ENCODE measurements at places on chromosomes 1 and 21. TPM values are rescaled to one million over a fixed set of nuclear protein-coding genes. Genes with fewer than 3 reads are reported as not detected.

GRCh38 chr1:241637604-241638003 lies 2.6 kb downstream of the CHML start:
- no peak for DNase-seq

DNA sequence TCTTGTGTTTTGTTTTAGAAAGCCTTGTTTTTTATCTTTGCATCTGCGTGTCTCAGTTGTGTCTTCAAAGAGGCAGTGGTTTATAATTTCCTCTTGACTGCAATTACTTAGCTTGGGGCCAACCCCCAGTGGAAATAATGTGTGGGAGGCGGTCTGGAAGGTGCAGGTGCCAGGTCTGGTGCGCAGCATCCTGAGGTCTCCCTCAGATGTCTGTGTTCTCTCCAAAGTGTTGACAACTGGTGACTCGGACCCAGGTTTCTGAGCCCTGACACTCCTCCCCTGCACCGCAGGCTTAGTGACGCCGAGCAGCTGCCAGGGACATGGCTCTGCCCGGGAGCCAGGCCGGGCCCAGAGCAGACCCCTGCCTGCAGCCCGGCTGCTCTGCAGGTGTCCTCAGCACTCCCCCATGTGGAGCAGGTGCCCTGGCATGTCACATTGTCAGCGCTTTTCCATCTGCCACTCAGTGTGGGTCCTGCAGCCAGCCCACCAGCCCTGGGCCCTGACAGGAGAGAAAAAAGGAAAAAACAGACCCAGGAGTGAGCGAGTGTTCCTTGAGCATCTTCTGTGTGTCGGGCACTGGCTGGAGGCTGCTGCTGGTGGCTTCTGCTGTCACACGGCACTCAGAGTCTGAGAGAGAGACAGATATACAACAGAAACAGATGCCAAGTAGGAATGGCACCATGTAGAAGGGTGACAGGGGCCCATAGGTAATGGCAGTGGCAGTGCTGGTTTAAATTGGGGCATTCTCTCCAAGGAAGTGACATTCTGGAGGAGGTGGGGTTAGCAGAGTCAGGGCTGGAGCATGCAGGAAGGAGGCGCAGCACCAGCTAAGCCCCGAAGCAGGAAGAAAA lies 24.8 kb upstream of the SELENON start:
- DNase-seq: peak; percentile 79

- peak; percentile 48 for DNase-seq
Measured at GRCh38 chr1:204445860-204446412, 34.3 kb upstream of the PPP1R15B start.

GRCh38 chr1:44154049-44154448 lies 12.6 kb upstream of the KLF18 start:
- DNase-seq: no peak

DNA sequence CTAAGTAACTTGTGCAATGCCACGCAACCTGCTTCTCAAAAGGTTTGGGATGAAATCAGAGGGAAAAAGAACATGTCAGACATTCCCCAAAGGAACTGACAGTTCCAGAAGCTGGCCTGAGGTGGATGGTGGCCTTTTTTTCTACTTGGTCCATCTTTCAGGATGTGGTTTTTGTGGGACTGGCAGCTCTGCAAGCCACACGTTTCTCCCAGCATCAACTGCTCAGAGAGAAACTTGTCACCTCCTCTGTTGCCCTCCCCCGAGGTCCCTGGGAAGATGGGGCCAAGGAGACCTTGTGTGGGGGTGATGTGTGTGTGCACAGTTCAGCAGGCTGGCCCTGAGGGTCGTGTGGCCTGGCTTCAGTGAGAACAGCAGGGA lies 2.5 kb upstream of the DHRS3 start:
- DNase-seq: peak; percentile 41

DNA sequence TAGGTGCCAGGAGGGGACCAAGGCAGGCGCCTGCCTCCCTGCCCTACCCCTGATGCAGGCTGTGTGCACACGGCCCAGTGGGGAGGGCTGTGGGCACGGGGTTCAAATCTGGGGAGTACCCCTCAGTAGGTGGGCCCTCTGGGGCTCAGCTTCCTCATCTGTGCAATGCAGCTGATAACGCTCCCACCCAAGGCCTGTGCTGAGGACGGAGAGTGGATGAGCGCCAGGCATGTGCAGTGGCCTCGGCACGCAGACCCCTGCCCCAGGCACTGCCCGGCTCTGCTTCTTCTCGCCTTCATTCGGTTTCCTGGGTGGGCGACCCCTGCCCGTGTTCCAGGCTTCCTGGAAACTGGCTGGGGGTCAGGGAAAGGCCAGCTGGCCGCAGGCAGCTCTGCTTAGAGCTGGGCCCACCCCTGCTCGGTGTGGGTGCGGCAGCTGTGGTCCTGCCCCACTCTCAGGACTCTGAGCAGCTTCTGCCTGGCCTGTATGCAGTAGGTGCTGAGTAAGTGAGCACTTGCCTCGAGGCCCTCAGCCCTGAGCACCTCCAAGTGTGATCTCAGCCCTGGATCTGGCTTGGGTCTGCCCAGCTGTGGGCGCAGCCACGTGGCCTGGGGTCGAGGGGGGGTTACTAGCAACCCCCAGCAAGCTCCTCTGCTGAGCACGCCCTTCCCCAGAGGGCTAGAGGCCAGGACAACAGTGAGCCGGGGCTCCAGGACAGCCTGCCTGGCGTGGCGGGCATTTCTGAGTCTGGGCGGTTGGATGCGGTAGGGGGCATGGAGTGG lies 11.9 kb upstream of the TNFRSF14 start:
- DNase-seq: no peak

GRCh38 chr1:76955652-76956051 lies 88.4 kb downstream of the ST6GALNAC5 start:
- no peak for DNase-seq

DNA sequence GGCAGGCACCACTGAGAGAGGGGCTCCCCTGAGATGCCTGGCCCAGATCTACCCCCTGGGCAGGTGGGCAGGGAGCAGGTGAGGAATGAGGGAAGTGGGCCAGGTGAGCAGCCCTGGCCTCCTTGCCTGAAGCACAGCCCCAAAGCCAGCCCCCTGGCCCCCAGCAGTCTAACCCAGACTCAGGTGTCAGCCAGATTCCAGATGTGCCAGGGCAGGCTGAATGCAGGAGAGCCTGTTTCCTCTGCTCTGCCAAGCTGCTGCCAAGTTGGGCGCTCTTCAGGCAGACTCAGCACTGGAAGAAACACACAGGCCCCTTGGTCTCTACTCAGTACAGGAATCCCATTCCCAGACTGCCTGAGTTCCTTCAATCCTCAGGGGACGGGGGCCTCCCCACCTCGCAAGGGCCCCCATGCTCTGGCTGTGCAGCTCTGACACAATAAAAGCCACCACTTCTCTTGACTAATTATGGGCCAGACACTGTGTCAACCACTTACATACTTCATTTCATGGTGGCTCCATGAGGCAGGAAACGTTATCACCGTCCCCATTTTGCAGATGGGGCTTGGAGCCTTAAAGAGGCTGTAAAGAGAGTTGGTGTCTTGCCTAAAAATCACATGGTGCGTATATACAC lies 20.4 kb downstream of the ARHGEF19 start:
- DNase-seq: no peak

DNA sequence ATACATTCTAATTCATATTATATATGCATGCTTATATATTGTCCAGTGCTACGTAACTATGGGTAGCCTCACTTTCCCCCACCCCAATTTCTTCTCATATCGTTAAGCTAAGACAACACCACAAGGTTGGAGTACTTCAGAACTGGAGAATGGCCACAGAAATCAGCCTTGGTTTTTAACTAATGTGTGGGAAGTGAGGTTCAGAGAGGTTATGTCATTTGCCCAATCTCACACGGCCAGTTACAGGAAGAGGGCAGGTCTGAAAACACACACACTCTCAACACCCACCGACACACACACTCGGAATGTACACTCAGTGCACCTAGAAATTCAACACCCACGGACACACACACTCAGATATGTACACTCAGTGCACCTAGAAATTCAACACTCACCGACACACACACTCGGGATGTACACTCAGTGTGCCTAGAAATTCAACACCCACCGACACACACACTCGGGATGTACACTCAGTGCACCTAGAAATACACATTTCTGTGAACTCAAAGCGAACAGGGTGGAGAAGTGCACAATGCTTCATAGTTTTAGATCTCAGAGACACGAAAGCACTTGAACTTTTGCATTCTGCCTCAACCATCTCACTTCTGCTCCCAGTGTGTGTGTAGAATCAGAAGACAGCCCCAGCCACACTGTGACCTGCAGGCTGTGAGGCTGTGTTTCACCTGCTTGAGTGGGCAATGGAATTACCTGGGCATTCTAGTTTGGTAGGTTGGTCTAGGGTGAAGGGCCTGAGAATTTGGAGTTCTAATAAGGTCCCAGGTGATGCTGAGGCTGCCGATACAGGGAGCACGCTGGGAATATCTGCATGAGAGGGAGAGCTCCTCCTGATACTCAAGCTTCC lies 170.4 kb downstream of the CLIC6 start:
- DNase-seq: no peak

DNA sequence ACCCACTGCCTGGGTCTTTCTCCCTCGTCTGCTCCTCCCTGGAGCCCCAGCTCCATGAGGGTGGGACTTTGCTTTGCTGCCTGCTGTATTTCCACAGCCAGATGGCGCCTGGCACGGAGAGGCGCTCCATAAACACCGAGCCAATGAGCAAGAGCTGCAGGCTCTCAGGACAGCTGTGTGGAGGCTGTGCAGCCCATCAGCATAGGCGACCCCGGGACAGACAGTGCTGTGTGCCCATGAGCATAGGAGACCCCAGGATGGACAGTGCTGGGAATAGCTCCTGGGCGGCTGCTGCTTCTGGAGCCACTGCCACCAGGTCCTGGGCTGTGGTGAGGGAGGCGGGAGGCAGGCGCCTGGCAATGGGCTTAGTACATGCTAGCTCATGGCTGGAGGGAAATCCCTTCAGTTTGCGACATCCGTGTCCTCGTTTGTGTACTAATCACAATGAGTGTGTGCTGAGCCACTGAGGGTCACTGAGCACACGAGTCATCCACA lies 29.2 kb downstream of the CEP104 start:
- DNase-seq: no peak

DNA sequence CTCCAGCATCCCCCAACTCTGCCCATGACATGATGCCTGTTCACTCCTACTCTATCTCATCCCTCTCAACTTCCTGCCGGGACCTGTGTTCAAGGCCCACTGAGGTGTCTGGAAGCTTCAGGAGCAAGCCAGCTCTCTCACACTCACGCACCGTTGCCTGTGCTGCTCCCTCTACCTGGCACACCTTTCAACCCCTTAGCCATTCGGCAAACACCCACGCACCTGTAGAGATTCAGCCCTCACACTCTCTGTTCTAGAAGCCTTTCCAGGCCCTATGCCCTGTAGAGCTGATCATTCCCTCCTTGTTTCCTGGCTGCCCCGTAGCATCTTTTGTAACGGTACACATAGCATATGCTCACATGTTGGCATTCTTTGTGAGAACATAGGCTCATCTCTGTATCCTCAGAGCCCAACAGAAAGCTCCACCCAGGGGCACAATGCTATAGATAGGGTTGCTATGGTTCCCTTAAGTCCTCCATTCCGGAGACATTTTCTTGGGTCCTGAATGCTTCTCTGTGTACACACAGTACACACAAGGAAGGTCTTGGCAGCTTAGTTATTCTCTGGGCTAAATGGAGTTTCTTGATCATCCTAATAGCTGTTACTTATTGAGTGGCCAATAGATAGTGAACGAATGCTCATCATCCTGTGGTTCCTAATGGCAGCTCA lies 1.3 kb downstream of the C8B start:
- no peak for DNase-seq

- DNase-seq: no peak
Measured at GRCh38 chr1:205073511-205073910, 10.7 kb downstream of the TMEM81 start.

DNA sequence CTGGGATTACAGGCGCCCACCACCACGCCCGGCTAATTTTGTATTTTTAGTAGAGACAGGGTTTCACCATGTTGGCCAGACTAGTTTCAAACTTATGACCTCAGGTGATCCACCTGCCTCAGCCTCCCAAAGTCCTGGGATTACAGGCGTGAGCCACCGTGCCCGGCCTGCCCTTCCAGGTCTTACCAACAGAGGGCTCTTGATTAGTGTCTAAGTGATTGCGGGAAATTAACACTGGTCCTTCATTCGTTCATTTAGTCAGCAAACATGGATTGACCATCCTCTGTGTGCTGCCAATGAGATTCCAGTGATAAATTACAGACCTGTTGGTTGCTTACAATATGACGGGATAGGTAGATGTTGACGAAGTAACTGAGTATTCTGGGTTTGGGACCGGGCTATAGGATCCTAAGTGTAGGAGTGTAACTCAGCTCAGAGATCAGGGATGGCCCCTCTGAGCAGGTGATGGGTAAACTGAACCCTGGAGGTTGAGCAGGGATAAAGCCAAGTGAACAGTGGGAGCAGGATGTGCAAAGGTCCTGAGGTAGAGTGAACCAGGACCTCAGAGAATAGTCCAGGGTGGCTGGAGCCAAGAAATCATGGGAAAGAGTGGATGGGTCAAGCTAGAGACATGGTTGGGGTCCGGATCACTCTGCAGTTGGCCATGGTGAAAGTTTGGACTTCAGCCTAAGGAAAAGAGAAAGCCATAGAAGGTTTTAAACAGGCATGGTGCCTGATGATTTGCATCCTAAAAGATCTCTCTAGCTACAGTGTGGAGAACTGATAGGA lies 171.2 kb downstream of the KAZN start:
- no peak for DNase-seq

DNA sequence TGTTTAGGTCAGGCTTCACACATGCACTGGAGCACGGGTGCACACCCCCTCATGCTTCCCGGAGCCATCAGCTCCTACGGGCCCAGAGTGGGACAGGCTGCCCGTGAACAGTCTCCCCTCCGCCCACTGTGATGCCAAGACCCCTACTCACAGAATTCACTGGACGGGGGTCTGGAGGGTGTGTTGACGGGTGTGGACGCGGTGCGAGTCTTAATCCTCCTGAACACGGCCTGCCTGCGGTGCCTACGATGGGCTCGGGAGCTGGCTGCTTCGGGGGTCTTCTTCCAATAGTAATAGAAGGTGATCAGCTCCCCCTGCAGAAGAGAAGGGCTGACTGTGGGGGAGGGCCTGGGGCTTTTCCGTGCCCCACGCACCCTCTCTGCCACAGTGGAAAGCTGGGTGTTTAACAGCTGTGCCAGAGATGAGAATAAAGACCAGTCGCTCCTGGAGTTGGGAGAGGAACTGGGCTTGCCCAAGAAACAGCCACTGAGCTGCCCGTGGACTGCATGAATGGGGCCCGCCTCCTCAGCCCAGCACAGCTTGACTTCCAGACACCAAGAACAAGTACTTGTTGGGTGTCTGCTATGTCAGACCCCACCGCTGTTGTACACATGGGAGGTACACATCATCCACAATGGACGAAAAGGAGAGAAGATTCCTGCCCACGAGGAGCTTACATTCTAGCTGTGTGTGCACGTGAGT lies 47.9 kb downstream of the SLC45A1 start:
- DNase-seq: no peak

- no peak for DNase-seq
Measured at GRCh38 chr1:116698244-116698595, 30.7 kb upstream of the IGSF3 start.

- no peak for DNase-seq
Measured at GRCh38 chr1:150194381-150195031, 41.4 kb downstream of the ANP32E start.

MROH7 gene
- 0.19 TPM for total RNA-seq

TMEM82 gene
- total RNA-seq: not detected

SLC45A1 gene
- 0.98 TPM for total RNA-seq

KRTAP21-2 gene
- not detected for total RNA-seq

Measured in CD4-positive, alpha-beta T cell (primary cell).